ENCODE measurements at places on chromosomes 1 and 21.

- no peaks in the 10 kb centered on the region for H3K36me3 ChIP-seq
- no peak overlapping the region for H3K4me3 ChIP-seq
- no peaks in the 10 kb centered on the region for H3K27me3 ChIP-seq
- no peak for DNase-seq
- H3K27ac ChIP-seq: no peak overlapping the region
Observed at GRCh38 chr1:12546771-12547585, 71.0 kb downstream of the DHRS3 start.

DNA sequence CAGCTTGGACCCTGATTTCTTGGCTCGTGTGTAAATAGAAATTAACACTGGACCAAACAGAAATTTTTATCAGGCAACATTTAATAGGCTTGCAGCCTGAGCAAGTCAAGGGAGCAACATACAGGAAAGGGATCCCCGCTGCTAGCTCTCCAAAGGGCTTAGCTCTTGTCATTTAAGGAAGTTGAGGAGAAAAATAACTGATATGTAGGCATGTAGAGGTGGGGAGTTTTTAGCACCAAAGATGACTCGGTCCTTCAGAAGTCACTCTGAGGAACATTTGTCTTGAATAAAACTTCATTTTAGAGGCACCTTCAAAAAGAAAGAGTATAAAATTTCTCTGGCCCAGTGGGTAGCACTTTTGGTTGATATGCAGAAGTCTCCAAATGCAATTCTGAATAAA lies 27.1 kb downstream of the GBP2 start:
- H3K4me1 ChIP-seq: peaks cover 5% of the 10 kb centered on the region
- H3K27me3 ChIP-seq: no peaks in the 10 kb centered on the region
- H3K4me3 ChIP-seq: no peak overlapping the region
- DNase-seq: no peak

GRCh38 chr1:62746086-62746808 lies 37.7 kb upstream of the ATG4C start:
- H3K4me1 ChIP-seq: no peaks in the 10 kb centered on the region
- no peak for DNase-seq
- no peaks in the 10 kb centered on the region for H3K36me3 ChIP-seq
- no peak overlapping the region for H3K27ac ChIP-seq

DNA sequence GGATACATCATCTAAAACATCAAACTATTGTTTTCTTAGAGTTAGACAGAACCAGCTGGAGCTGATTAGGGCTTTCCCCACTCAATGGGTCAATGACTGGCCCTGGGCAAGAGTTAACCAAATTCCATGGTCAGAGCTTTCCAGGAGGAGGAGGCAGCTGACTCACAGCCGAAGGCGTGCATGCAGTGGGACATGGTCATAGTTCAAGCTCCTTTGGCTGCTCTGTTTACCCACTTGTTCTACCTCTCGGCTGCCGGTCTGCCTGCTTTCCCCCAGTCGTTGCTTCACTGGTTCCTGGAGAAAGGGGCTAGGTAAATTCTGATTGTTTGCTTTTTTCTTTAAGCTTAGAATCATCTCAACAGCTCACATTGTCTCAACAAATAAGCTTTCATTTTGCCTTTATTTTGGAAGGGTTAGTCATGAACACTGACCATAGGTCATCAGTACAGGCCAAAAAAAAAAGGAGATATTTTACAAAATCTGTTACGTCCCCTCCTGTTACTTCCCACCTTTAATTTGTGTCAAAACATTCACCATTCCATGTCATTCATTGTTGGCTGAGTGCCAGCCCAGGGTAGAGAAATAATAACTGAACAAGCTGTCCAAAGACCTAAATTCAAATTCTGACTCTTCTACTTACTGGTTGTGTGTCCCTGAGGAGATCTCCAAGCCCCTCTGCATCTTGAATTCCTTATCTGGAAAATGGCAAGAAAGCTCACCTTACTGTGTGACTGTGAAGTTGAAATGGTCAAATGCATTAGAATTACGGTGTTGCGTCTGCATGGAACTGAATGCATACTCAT lies 12.0 kb downstream of the MAB21L3 start:
- peaks cover 7% of the 10 kb centered on the region for H3K4me1 ChIP-seq
- no peak overlapping the region for H3K27ac ChIP-seq
- no peak overlapping the region for H3K4me3 ChIP-seq
- peaks cover 26% of the 10 kb centered on the region for H3K27me3 ChIP-seq
- DNase-seq: no peak

- no peak overlapping the region for H3K27ac ChIP-seq
- H3K4me1 ChIP-seq: no peaks in the 10 kb centered on the region
- no peak for DNase-seq
- H3K27me3 ChIP-seq: no peaks in the 10 kb centered on the region
- H3K36me3 ChIP-seq: no peaks in the 10 kb centered on the region
Observed at GRCh38 chr1:103509250-103509649, 16.2 kb upstream of the RNPC3 start.
